Activated CD4-positive, alpha-beta T cell treated with anti-CD3 and anti-CD28 coated beads, Interleukin-2, Interleukin-6, amounts not matched to agents 100 ng/mL and 50 ng/mL, durations not matched to agents 16 hours and 8 hours (primary cell): ENCODE measurements at places on chromosomes 7 and 10.

GRCh38 chr7:22129819-22130580 lies 184.3 kb upstream of the CDCA7L start:
- no peak for DNase-seq

- DNase-seq: no peak
Measured at GRCh38 chr7:45889367-45890067, 1.2 kb downstream of the IGFBP1 start.

- no peak for DNase-seq
Measured at GRCh38 chr10:58137813-58138212, 129.9 kb downstream of the IPMK start.

DNA sequence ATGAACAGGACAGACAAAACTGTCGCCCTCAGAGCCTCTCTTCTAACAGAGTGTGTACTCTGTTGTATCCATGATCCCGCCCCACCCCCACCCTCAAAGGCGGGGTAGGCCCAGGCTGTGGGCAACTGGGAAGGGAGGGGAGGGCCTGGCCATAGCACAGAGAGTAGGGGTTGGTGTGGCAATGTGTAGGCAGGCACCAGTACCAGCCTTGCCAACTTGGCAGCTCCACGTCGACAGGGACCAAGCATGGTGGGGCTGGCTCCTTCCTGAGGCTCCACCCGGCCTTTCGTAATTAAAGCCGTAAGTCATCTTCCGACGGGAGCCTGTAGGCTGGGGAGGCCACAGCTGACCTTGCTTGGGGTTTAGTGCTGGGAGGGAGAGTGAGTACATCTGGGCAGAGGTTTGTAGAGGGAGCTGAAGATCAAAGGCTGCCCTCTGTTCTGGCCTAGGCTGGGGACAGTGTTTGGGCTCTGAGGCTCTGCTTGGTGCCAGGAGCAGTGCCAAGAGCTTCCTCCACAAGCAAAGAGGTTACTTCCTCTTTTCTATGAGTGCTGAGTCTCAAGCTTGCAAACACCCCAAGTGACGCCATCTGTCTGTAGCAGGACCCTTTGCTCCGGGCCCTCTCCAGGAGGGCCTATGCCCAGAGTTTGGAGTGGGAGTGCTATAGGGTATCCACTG lies 121.6 kb downstream of the C10orf105 start:
- DNase-seq: no peak
